ENCODE measurements at places on chromosomes 4 and X.

- no peak for DNase-seq
These were observed 54.7 kb downstream of the OTC start for GRCh38 chrX:38407126-38407525.

DNA sequence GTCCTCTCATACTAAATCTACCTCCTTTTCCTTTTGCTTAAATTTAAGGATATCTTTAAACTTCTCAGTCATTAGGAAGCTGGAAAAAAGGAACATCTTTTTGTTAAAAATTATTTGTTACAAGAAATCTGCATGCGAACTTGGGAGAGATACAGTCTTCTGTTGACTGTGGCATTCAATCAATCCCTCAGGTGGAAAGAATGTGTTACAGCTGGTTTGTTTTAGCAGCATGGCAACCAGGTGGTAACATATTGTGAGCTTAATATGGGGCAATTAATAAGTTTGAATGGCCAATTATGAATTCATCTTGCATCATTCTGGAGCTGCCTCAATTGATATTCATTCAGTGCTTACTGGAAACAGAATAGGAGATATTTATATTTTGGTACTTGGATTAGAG, 135.0 kb downstream of the GC start:
- no peak for DNase-seq

DNA sequence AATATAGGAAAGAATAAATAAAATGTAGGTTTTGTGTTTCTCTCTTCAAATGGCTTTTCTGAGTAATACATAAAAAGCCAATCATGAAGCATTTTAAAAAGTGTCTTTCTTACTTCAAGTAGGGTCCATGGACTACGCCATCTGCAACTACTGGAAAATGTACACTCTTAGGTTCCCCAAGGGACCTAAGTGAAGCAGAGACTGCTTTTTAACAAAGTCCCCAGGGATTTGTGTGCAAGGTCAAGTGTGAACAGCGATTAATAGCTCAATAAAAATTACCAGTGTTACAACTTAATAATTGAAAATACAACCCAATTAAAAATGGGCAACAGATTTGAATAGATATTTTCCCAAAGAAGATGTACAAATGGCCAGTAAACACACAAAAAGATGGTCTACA, 84.9 kb downstream of the ARHGAP6 start:
- DNase-seq: no peak

DNA sequence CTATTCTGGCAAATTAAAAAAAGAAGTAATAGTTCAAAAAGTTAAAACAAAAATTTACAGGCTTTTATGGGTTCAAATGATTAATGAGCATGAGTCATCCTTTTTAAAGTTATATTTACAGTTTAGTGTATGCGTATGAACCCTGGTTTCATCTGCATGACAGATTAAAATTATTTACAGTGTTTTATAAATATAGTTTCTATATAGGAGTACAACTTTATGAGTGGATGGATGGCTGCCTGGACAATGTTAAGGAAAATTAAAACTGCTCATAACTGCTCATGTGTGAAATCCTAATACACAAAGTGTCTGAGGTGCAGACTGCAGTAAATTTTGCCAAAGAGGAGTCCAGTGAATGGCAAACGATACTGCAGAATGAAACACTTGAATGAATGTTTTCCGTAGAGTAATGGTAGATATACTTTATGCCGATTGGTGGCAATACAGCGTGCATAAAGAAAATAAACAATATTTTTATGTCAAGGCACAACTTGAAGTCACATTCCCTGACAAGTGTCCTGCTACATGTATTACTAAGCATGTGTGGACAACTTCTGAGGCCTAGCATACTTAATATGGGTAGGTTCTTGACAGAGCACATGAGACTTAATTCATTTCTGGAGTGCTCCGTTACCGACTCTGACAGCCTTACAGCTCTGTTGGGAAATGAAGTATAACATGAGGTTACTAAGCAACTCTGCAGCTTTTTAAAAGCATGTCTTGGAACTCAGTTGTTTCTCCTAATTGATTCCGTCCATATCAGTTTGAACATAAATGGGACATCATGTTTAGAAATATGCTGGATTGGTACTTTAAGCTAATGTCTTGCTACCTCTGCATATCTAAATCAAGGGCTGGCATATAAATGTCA, 985.6 kb upstream of the PCDH7 start:
- no peak for DNase-seq

DNA sequence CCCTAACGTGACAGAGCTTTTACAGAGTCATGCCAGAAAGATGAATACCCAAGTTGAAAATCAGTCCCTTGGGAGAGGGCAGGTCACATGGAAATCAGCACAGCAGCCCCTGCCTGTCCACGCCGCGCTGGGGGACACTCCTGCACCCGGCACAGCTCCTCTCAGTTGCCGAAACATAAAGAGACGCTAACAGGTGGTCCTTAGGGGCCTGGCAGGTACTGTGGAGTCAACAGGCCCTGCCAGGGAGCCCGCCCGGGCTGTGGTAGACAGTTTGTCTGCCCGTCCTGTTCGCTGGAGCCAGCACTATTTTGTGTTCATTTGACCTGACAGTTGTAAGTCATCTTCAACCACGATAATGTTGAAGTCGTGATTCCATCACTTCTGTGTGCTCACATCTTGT, 30.5 kb downstream of the NELFA start:
- DNase-seq: no peak

DNA sequence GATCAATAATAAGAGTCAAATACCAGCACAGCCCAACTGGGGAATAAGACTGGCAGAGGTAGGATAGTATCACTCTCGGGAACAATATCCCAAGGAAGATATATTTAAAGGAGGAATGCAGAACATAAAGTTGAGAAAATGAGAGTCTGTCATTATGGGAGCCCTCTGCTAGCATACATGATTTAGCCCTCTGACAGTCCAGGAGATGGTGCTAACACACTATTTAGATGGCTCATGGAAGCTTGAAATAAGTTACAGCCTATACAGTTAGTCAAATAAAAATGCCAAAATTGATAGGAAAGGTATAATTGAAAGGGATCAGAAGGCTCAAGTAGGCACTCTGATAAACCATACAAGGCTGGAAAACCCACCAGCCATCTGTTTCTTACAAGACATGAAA, 201.0 kb upstream of the NEIL3 start:
- DNase-seq: no peak

- no peak for DNase-seq
These were observed 37.4 kb downstream of the CLOCK start for GRCh38 chr4:55509266-55509665.

DNA sequence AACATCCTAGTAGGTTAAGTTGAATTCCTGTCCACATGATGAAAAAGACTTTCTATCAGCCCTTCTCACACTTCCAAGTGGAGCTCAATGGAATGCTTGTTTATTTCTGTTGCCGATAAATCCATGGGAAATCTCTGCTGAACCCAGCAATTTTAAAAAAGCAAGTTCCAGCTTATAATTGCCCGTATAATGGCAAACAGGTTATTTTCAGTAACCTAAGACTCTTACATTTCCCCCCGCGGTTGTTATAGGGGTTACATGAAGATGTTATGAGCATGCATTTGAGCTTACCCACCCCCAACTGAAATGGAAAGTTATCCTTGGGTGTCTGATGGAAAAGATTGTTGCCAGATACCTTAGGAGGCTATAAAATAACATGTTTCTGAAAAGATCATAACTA, 136.2 kb downstream of the PALLD start:
- DNase-seq: no peak

DNA sequence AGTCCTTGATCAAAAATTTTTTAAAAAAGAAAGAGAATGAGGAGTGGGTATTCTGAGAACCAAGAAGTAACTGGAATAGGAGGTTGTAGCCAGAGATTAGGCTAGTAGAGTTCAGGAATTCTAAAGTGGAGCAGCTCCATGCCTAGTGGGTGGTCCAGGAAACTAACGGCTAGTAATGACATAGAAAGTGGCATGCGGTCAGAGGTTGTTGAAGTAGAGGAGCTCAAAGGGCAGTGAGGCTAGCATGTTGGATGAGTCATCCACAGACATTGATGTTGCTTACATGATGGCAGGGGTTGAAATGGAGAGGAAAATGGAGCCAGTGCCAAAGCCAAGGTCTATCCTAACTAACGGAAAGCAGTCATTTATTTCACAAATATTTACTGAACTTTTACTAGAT, 42.1 kb downstream of the TEX13B start:
- DNase-seq: no peak

GRCh38 chr4:61296144-61296543, 96.0 kb downstream of the ADGRL3 start:
- no peak for DNase-seq

- no peak for DNase-seq
These were observed 138.8 kb downstream of the AREG start for GRCh38 chr4:74583757-74584156.

- no peak for DNase-seq
These were observed 23.1 kb upstream of the ARMCX2 start for GRCh38 chrX:101682723-101683122.

DNA sequence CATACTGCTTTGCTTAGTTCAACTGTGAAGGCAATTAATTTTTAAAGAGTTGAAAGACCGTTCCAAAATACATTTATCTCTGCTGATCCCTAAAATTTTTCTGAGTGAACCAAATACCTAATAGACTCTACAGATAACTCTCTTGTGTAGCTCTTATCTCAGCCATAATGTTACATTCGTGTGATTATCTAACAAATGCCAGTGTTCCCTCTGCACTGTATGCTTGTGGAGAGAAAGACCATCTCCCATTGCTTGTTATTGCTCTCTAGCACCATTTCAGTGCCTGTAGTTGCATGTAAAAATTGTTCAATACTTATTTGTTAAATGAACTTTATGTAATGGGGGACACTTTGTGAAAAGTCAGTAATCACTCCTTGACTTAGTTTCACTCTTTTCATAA, 81.3 kb upstream of the ATOH1 start:
- DNase-seq: no peak

DNA sequence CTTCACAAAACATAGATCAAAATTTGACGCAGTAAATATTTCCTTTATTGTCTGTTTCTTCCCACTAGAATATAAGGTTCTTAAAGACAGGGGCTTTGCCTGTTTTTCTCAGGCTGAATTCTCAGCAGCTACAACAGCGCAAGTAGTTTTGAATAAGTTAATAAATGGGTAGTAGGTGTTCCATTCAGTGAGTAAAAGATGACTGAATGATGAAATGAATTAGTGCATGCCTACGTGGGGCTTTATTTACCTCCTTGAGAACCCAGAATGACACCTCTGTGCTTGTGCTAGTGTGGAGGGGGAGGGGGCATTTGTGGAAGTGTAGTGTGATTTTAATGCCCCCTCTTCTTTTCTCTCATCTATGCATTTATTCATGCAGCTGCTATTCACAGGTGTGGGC, 278.9 kb downstream of the FBXW7 start:
- DNase-seq: no peak

- DNase-seq: no peak
These were observed 1.7 kb downstream of the PDGFRA start for GRCh38 chr4:54230484-54231418.

- no peak for DNase-seq
These were observed 536 bp downstream of the OTUD5 start for GRCh38 chrX:48956728-48957414.

Data from GM12892 (cell line).